Fibroblast of skin of left biceps (primary cell): ENCODE measurements at places on chromosomes 12 and 14.

GRCh38 chr12:20807192-20808080 lies 3.1 kb upstream of the SLCO1B3 start:
- no peak for DNase-seq

DNA sequence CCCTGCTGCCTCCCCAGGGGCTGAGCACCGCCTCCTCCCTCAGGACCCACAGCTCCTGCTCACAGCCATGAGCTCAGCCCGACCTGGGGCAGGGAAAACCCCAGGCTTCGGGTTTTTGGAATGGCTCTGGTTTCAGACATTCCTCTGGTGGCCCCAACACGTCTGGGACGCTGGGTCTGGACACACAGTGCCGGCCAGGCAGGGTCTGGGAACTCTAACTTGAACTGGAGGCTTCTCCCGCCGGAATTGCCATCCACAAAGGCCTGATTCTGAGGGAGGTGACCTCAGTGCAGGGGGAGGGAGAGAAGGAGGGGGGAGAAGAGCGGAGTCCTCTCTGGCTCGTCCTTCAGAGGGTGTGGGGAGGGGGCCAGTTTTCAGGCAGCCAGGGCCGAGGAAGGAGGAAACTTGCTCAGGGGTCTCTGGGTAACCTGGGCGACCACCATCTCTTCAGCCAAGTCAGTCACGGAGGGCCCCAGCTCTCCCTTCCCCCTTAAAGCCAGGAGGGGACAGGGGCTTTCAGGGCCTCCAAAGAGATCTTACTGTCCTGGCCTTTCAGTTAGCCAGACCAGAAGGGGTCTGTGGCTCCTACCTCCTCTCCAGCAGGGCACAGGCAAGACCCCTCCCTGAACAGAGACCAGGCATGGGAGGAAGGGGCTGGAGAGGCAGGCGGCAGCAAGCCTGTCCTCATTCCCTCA lies 19.4 kb downstream of the NCKAP5L start:
- DNase-seq, result no peak

DNA sequence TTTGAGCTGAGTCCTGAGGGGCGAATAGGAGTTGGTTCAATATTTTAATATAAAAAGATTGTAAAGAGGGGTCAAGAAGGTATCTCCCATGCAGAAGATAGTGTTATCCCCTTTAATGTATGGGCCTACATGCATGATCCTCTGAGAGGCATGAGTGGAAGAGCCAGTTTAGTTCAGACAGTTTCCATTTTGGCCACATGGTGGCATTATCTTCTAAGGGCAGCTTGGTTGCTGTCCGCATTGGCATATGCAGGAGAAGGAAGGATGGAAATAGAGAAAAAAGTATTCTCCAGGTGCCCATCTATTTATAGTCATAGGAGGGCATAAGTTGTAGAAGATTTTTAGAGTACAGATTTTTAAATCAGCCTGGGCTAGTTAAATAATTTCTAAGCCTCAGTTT lies 5.4 kb downstream of the SAMD4A start:
- DNase-seq, result no peak

- DNase-seq, result no peak
Measured at GRCh38 chr12:93151079-93151762, 222.1 kb upstream of the EEA1 start.

- DNase-seq, result no peak
Measured at GRCh38 chr12:47717046-47717442, 8.2 kb downstream of the ENDOU start.

DNA sequence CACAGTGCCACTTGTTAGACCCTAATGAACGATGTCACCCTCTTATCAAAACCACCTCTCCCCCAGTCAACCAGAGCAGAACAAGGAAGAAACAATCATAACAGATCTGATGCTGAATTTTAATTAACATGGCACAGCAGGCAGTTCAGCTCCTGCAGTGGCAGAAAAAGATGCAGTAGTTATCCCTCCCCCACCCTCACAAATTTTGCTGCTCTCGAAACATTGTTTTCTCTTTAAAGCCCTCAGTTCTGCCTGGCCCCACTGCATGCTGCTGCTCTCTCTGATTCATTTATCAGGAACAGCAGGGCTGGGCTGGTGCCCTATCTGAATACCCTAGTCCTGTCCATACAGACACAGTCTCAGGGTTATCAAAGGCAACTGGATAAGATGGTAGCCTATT lies 12.2 kb downstream of the CCDC175 start:
- no peak for DNase-seq

DNA sequence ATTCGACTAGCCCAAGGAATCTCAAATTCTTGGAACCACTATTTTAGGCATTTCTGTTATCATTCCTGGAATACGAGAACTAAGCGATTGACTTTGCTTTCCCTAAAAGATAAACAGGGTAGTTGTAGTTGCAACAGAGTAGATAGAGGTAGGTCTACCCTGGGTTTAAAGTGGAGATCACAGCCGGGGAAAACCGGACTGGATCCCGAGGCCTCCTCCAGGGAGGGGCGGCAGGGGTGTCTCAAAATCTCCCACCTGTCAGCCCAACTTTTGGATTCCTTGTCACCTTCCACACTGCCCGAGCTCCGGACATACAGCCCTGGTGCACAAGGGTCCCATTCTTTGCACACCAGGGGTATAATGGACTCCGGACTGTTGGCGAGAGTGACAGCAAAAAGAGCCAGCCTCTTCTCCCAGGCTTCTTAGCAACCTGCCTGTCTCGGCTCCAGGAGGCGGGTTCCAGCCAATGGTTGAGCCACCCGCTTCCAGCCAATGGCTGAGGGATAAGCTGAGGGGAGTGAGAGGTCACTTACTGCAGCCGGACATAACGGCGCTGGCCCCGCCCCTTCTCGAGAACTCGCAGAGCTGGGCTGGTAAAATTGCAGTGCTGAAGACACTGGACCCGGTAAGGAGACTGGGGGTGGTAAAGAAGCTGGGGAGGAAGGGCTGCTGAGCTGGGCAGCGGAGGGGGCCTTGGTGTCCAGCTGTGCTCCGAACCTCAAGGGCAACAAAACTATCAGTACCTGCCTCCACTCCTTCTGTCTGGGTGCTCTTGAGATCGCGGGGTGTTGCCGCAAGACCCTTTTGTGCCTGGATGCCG lies at the start of gene SUOX:
TSS of gene SUOX (plus strand) at position 562 of the 820 bp plus-strand sequence. CDS start 4,946 bp downstream, outside the sequence.
- peak; percentile 64 for DNase-seq

DNA sequence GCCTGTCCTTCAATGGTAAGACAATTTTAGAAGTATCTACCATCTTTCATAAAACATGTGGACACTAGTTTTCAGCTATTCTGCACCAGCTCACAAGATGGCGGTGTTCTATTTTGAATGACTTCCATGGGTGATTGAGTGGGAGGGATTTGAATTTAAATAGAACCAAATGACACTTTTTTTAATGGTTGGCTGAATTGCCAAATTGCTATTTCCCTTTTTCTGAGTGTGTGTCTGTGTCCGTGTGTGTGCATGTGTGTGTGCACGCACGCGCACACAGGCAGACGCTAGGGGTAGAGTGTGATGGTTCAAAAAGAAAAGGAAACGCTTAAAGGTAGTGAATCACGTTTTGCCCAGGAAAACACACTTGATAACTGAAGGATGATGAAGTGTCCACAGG lies 362.6 kb downstream of the DAD1 start:
- DNase-seq, result no peak
